Stimulated activated memory B cell treated with anti-CD40 and anti-IgM and Interleukin-4, amounts not matched to agents 10 μg/mL and 1 μg/mL and 100 μg/mL, for 72 hours (primary cell): ENCODE measurements at places on chromosomes 3 and 15.

- H3K27ac ChIP-seq, result no peak overlapping the region
- H3K4me1 ChIP-seq, result peaks cover under 1% of the 10 kb centered on the region
- H3K4me3 ChIP-seq, result no peak overlapping the region
- no peaks in the 10 kb centered on the region for H3K27me3 ChIP-seq
These were observed 59.9 kb downstream of the MESD start for GRCh38 chr15:80929689-80930088.

DNA sequence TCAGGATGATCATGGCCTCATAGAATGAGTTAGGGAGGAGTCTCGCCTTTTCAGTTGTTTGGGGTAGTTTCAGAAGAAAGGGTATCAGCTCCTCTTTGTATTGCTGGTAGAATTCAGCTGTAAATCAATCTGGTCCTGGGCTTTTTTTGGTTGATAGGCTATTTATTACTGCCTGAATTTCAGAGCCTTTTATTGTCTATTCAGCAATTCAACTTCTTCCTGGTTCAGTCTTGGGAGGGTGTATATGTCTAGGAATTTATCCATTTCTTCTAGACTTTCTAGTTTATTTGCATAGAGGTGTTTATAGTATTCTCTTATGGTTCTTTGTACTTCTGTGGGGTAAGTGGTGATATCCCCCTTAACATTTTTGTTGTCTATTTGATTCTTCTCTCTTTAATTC lies 1024.2 kb downstream of the DIPK2A start:
- H3K27me3 ChIP-seq, result no peaks in the 10 kb centered on the region
- ATAC-seq, result no peak
- H3K27ac ChIP-seq, result no peak overlapping the region

- no peaks in the 10 kb centered on the region for H3K36me3 ChIP-seq
- no peak for ATAC-seq
- peaks cover 25% of the 10 kb centered on the region for H3K27me3 ChIP-seq
- no peak overlapping the region for H3K4me3 ChIP-seq
These were observed 12.3 kb upstream of the TMEM45A start for GRCh38 chr3:100480081-100480480.

DNA sequence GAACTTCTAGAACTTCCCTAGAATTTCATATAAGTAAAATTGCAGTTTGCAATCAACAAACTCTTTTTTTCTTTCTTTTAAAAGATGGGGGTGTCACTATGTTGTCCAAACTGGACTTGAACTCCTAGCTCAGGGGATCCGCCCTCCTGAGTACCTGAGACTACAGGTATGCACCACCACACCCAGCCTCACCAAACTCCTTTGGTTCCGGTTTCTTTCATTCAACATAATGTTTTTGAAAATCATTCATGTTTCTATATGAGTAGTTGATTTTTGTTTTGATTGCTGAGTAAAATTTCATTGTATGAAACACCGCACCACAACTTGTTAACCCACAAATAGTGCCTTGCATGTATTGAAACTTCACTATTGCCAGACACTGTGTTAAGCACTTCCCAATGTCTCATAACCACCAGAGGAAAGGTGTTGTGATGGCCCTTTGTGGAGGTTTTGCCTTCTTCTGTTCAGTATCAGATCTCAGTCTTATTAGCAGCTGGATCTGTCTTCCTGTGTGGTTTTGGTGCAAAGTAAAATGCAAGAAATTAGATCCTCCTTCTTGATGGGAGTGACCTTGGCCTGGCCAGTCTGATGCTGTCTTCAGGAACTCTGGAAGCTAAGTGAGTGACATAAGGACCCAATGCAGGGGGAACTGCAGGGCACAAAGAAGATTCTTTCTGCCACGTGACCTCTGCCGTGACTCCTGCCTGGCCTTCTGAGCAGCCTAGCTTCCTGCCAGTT lies 78.8 kb upstream of the UBE2E1 start:
- H3K4me1 ChIP-seq, result peaks cover 19% of the 10 kb centered on the region
- H3K27me3 ChIP-seq, result no peaks in the 10 kb centered on the region
- ATAC-seq, result no peak
- H3K27ac ChIP-seq, result no peak overlapping the region
- H3K36me3 ChIP-seq, result peaks cover 7% of the 10 kb centered on the region
- H3K4me3 ChIP-seq, result no peak overlapping the region

- no peak for ATAC-seq
- H3K27ac ChIP-seq, result no peak overlapping the region
- H3K4me3 ChIP-seq, result no peak overlapping the region
- H3K27me3 ChIP-seq, result no peaks in the 10 kb centered on the region
- no peaks in the 10 kb centered on the region for H3K36me3 ChIP-seq
- H3K4me1 ChIP-seq, result no peaks in the 10 kb centered on the region
These were observed 572.0 kb downstream of the NAALADL2 start for GRCh38 chr3:175430983-175431773.

DNA sequence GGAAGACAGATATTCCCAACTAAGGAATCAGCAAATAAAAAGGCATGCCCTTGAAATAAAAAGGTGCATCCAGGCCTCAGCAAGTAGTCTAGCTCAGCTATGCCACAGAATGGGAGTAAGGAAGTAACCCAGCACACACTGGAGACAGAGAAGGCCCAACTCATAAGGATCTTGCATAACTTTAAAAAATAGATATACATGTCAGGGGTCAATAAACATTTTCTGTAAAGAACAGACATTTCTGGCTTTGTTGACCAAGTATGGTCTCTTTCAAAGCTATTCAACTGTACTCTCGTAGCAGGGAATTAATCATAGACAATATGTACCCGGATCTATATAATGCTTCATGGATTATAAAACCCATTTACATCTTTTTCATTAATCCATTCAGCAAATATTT lies 449.3 kb downstream of the TAFA4 start:
- H3K27ac ChIP-seq, result no peak overlapping the region
- H3K36me3 ChIP-seq, result no peaks in the 10 kb centered on the region
- no peaks in the 10 kb centered on the region for H3K4me1 ChIP-seq
- no peaks in the 10 kb centered on the region for H3K27me3 ChIP-seq
- no peak for ATAC-seq

DNA sequence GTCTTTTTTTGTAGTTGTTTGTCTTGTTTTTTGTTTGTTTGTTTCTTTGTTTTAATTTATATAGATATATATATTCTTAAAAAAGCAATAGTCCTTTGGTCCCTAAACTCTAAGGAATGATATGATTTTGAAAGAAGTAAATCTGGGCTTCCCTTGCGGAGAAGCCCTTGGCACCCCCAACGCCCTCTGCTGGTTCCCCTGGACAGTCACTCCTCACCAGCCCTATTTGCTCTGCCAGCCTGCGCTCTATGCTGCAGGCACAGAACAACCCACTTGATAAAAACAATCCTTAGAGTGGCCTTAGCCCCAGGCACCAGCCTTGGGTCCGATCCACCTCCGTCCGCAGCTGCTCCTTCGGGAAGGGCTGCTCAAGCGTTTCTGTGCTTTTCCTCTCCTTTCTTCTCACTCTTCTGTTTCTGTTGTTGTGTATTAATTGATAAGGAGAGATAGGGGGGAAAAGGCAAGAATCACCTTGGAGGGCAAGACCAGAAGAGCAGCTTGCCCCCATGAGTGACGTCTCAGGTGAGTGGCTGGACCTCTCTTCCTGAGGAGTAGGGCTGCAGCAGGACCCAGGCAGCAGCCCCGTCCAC lies 13.7 kb upstream of the PARP6 start:
- no peaks in the 10 kb centered on the region for H3K27me3 ChIP-seq
- H3K27ac ChIP-seq, result no peak overlapping the region
- H3K4me3 ChIP-seq, result no peak overlapping the region

DNA sequence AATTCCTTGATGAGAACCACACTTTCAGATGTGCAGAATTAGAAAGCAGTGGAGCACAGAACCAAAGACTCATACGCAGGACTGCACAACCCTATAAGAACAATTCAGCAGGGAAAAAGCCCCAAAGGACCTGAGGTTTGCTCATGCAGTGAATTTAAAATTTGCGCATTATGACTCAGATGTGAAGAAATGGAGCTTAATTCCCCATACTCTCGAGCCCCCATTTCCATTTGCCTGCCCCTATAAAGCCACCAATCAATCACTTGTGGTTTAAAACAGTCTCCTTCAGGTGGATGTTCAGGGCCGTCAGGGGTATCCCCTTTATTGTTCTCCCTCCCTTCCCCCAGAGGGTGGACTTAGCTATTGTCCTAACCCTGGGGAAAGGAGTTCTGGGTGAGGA lies 221.2 kb downstream of the IGSF11 start:
- no peak for ATAC-seq
- no peaks in the 10 kb centered on the region for H3K36me3 ChIP-seq
- H3K27me3 ChIP-seq, result peaks cover 27% of the 10 kb centered on the region
- H3K27ac ChIP-seq, result no peak overlapping the region

- H3K4me1 ChIP-seq, result peaks cover 6% of the 10 kb centered on the region
- H3K36me3 ChIP-seq, result no peaks in the 10 kb centered on the region
- no peak overlapping the region for H3K27ac ChIP-seq
- ATAC-seq, result peak; percentile 88
These were observed 16.2 kb upstream of the VILL start for GRCh38 chr3:37974121-37975083.

GRCh38 chr3:118116991-118117390 lies 917.7 kb downstream of the IGSF11 start:
- no peak overlapping the region for H3K4me3 ChIP-seq
- no peaks in the 10 kb centered on the region for H3K4me1 ChIP-seq
- no peak for ATAC-seq
- H3K27ac ChIP-seq, result no peak overlapping the region

DNA sequence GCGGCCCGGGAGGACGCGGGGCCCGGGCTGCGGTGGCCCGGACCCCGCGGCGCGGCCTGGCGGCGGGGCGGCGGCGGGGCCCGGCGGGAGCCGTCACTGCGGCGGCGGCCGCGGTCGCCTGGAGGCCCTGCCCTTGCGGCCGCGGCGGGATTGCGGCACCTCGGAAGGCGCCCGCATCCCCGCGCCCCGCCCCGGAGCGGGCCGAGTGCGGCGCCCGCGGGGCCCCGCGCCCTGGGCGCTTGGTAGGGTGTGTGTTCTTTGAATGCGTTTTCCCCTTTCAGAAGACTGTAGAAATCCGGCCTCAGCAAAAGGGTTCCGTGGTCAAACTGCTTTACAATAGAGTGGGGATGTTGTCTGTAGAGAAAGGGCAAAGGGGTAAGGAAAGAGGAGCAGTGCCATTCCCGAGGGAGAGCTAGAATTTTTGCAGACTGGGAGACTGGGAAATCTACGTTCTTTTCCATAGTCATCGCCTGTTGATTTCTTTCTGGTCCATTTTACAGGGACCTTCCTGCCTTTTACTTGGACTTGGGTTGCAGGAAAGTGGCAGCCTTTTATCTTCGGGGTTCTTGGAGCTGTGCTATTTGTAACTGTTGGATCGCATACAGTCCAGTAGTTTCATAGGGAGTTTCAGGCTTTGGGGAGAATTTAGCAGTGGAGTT lies 630 bp downstream of the SNRK start:
- peaks cover 59% of the 10 kb centered on the region for H3K4me1 ChIP-seq
- no peaks in the 10 kb centered on the region for H3K27me3 ChIP-seq
- H3K4me3 ChIP-seq, result peak overlapping the region; percentile 85
- peaks cover 12% of the 10 kb centered on the region for H3K36me3 ChIP-seq
- H3K27ac ChIP-seq, result peak overlapping the region; percentile 67

DNA sequence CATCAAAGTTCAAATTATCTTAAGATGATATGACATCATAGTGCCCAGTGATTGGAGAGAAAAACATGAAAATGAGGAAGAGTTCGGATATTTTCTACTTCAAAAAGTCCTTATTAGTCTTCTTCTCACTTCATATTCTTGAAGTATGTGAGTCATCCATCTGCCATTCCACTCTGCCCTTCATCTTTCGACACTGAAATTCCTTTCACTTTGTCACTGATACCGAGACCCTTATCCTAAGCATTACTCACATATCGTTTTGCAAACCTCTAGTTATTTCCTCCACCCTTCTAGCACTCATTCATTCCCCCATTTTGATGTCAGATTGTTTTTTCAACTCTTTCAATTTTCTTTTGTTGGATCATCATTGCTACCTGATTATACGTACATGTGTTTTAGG lies 4.0 kb downstream of the OR5H14 start:
- no peak overlapping the region for H3K4me3 ChIP-seq
- H3K4me1 ChIP-seq, result no peaks in the 10 kb centered on the region
- no peaks in the 10 kb centered on the region for H3K36me3 ChIP-seq
- H3K27ac ChIP-seq, result no peak overlapping the region

DNA sequence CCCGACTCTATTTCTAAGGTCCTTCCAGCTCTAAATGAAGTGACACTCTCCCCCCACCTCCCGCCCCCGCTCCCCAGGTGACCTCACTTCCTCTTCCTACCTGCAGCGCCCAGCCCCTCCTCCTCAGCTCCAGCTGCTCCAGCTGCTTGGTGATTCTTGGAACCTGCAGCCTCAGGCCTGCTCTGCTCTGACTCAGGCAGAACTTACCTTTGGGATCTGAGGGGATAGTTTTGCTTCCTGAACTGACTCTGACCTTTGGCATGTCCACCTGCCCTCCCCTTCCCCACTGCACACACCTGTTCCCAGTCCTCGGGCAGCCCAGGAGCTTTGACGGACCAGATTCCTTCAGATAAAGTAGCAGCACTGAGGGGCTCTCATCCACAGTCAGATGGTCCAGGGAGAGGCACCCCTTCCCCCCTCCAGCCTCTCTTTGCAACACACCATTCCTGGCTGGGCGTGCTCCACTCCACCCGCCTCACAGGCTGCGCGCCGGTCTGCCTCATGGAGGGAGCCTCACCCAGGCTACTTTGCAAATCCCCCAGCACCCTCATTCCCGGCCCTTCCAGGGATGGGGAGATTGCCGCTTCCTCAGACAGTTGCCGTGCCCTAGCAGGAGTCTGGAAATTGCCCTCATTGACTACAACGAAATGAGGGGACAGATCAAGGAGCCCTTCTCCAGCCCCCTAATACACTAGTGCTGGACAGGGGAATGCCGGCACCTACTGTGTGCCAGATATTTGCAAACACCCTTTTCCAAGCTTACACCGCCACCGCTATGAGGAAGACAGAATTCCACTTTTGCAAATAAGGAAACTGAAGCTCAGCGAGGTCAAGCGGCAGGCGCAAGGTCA lies 692 bp upstream of the C15orf39 start:
- peaks cover 47% of the 10 kb centered on the region for H3K4me1 ChIP-seq
- peak overlapping the region; percentile 94 for H3K27ac ChIP-seq
- peaks cover 2% of the 10 kb centered on the region for H3K36me3 ChIP-seq
- ATAC-seq, result no peak
- H3K27me3 ChIP-seq, result no peaks in the 10 kb centered on the region

GRCh38 chr3:191330530-191331048 lies 263 bp upstream of the UTS2B start:
- no peaks in the 10 kb centered on the region for H3K27me3 ChIP-seq
- H3K36me3 ChIP-seq, result peaks cover 14% of the 10 kb centered on the region
- peak overlapping the region; percentile 86 for H3K4me3 ChIP-seq

DNA sequence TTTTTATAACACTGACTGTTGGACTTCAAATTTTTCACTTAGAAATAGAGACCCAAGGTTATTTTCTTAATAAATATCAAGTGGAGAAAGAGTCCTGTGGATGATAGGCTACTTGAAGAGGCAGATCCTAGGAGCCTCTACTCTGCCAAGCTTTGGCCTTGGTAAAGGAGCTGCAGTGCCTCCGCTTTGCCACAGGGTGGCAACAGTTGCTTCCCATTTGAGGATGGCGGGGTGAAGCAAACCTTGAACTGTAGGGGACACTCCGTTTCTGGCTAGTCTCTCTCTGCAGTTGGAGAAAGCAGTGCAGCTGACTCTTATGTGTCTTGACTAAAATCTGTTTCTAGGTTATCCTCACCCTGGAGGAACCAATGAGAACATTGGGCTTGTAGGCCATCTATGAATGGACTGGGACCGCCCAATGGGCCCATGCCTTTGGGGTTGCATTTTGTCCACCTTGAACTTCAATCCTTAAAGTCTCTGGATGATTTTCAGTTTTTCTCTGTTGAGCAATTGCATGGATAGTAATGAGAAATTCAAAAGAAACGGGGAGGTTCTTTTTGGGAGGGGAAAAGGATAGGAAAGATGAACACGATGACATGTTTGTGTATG lies 9.8 kb downstream of the SCG5 start:
- H3K27me3 ChIP-seq, result no peaks in the 10 kb centered on the region
- no peak overlapping the region for H3K27ac ChIP-seq
- H3K4me1 ChIP-seq, result no peaks in the 10 kb centered on the region
- H3K36me3 ChIP-seq, result no peaks in the 10 kb centered on the region
